ENCODE measurements at places on chromosomes 5 and 9.
A peak's percentile ranks its signal among the peaks of the same experiment; 100 is the strongest.

GRCh38 chr5:84816746-84817547 is 432.3 kb upstream of the EDIL3 start:
- DNase-seq, result no peak

GRCh38 chr9:81150016-81150625 is 539.2 kb downstream of the TLE1 start:
- DNase-seq, result no peak

DNA sequence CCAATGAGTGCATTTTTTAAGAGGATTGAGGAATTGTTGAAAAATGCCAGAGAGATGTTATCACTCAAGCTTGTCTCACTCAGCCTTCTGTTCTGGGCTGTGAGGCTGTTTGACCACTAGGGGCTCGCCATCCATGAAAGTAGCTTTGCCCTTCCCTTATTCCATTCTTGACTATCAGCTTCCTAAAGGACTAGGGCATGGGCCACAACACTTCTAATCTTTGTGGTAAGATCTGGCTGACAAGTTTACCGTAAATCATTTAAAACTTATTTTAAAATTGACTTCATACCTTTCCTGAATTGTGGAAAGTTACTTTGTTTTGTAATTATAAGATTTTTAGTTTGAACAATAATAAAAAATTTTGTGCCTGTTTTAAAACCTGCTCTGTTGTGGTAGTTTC is 49.5 kb downstream of the TJP2 start:
- DNase-seq, result peak; percentile 13

- DNase-seq, result no peak
These were observed 219.9 kb upstream of the TMEM161B start for GRCh38 chr5:88488561-88488960.

DNA sequence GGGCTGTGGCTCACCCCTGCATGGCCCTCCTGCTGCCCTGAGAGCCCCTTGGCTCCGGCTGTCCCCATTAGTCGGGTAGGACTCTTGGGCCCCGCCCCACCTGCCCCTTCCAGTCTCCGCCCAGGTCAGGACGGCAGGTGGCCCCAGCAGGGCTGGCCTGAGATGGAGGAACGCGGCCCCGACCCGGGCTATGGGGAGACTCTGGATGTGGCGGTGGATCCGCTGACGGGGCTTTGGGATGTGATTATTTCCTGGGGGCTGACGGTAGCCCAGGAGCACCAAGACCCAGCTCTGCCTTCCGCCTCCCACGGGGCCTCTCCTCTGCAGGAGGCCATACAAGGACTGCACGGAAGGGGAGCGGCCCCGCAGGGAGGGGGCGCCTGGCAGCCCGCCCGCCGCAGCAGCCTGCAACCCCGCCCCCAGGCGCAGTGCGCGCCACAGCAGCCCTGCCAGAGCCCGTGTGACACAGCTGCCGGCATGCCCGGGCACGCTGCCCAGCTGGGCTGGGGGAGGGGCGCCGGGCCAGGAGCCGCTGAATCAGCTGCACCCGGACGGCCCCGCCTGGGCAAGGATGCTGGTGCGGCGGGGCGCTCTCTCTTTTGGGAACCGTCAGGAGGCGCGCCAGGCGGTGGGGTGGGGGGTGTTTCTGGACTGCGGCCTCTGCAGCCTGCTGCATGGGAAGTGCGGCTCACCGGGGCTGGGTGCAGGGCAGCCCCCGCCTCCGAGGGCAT is 9.2 kb downstream of the TMEM250 start:
- DNase-seq, result peak; percentile 75
